ENCODE measurements at places on chromosomes 6 and 20. TPM values are rescaled to one million over a fixed set of nuclear protein-coding genes. Genes with fewer than 3 reads are reported as not detected.

The TFB1M gene
- total RNA-seq, result 24.8 TPM

The FLRT3 gene
- total RNA-seq, result not detected

The PGC gene
- total RNA-seq, result not detected

DNA sequence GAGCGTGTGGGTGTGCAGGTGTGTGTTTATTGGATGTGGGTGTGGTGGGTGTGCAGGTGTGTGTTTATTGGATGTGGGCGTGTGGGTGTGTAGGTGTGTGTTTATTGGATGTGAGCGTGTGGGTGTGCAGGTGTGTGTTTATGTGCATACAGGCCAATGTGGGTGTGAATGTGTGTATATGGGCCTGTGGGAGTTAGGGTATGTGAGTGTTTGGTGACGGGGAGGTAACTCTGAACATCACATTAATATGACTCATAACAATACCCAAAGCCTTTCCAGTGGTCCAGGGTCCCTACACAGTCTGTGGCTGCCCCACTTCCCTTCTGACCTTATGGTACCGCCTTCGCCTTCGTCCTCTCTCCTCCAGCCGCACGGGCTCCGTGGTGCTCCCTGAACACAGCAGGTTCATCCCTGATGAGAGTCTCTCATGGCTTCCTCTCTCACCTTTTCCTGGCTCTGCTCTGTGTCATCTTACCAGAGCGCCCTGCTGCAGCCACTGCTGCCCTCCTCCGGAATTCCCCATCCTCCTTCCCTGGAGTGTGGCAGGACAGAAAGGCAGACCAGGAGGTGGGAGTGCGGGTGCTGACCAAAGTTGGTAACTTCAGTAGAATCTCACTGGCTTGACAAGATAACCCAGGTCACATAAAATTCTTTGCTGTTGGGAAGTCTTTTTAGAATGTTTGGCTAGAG, 80.0 kb downstream of the SLC2A10 start:
- H3K27me3 ChIP-seq, result peaks cover 23% of the 10 kb centered on the region
- H3K4me1 ChIP-seq, result peaks cover 11% of the 10 kb centered on the region
- no peak overlapping the region for H3K4me3 ChIP-seq
- DNase-seq, result no peak
- peaks cover 10% of the 10 kb centered on the region for H3K36me3 ChIP-seq
- no peak overlapping the region for H3K27ac ChIP-seq

- no peak for DNase-seq
- H3K4me1 ChIP-seq, result 0 out of 2 replicates have a peak, but pooled peaks cover 6% of the 10 kb centered on the region
- H3K27ac ChIP-seq, result no peak overlapping the region
- no peak overlapping the region for H3K4me3 ChIP-seq
- H3K27me3 ChIP-seq, result peaks cover 1% of the 10 kb centered on the region
- H3K36me3 ChIP-seq, result peaks cover 11% of the 10 kb centered on the region
These were observed 10.6 kb downstream of the DDR1 start for GRCh38 chr6:30894935-30895334.

DNA sequence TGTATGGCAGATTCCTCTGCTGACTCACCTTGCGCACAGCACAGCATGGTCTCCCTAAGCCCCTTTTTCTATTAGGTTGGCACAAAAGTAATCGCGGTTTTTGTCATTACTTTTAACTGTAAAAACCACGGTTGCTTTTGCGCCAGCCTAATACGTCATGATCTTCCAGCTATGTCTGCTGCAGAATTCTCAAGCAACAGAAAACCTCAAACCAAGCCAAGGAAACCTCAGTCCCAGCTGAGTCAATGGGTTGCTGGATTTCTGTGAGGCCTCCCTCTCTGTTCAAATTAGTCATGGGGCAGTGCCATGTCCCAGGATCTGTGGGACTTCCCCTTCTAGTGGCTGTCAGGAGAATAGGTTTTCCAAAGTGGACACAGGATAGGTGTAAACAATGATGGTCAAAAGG, 15.7 kb upstream of the ENPP1 start:
- H3K27ac ChIP-seq, result no peak overlapping the region
- H3K4me1 ChIP-seq, result peaks cover 27% of the 10 kb centered on the region
- no peak overlapping the region for H3K4me3 ChIP-seq
- no peaks in the 10 kb centered on the region for H3K36me3 ChIP-seq
- no peaks in the 10 kb centered on the region for H3K27me3 ChIP-seq

GRCh38 chr6:138692978-138693909, 80.3 kb upstream of the CCDC28A start:
- peak overlapping the region; percentile 64 for H3K27ac ChIP-seq
- peaks cover 5% of the 10 kb centered on the region for H3K27me3 ChIP-seq
- H3K4me1 ChIP-seq, result peaks cover 18% of the 10 kb centered on the region
- no peaks in the 10 kb centered on the region for H3K36me3 ChIP-seq
- DNase-seq, result peak; percentile 44

DNA sequence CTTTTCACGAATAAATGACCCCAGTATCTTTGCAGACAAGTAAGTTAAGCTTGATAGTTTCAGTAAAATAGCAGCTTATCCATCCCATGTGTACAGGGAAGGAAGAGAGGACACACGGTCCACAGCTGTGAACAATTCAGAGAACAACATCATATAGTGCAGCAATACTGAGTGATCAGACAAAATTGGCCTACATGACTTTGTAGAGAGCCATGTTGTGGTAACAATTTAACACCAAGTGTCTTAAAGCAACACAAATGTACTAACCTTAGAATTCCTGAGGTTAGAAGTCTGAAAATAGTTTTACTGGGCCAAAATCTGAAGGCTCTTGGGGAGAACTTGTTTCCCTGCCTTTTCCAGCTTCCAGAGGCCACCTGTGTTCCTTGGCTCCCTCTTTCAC, 12.5 kb downstream of the FAM184A start:
- H3K27me3 ChIP-seq, result no peaks in the 10 kb centered on the region
- no peak overlapping the region for H3K4me3 ChIP-seq
- no peaks in the 10 kb centered on the region for H3K4me1 ChIP-seq
- DNase-seq, result no peak
- no peak overlapping the region for H3K27ac ChIP-seq
- no peaks in the 10 kb centered on the region for H3K36me3 ChIP-seq

DNA sequence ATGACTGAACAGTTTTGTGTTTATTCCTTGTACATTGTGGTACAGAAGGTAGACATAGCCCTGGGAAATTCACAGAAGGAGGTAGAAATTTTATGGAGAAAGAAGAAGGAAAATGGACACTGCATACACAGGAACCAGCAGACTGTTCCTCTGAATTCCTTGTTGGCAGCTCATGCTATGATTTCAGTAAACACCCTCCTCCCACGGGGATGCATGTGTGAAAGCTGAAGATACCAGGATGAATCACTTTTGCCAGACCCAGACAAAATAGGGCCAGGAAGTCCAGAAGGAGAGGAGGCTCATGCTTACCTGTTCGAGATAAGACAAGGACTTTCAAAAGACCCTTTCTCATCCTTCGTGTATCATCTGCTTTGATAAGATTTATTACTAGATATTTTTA, 110.3 kb upstream of the GGTLC1 start:
- H3K36me3 ChIP-seq, result no peaks in the 10 kb centered on the region
- peaks cover 5% of the 10 kb centered on the region for H3K27me3 ChIP-seq
- no peak overlapping the region for H3K4me3 ChIP-seq
- DNase-seq, result peak; percentile 8

GRCh38 chr6:32886681-32887383, 32.8 kb downstream of the PSMB9 start:
- peaks cover 52% of the 10 kb centered on the region for H3K4me1 ChIP-seq
- H3K27me3 ChIP-seq, result no peaks in the 10 kb centered on the region
- no peaks in the 10 kb centered on the region for H3K36me3 ChIP-seq
- H3K4me3 ChIP-seq, result no peak overlapping the region
- peak overlapping the region; percentile 61 for H3K27ac ChIP-seq

- no peak overlapping the region for H3K4me3 ChIP-seq
- peaks cover 7% of the 10 kb centered on the region for H3K36me3 ChIP-seq
- H3K4me1 ChIP-seq, result peaks cover 30% of the 10 kb centered on the region
- H3K27ac ChIP-seq, result no peak overlapping the region
- DNase-seq, result no peak
These were observed 60.9 kb downstream of the EPB41L2 start for GRCh38 chr6:131001945-131002660.

Measured in HFFc6 (cell line).